ENCODE measurements at places on chromosomes 5 and 9.

DNA sequence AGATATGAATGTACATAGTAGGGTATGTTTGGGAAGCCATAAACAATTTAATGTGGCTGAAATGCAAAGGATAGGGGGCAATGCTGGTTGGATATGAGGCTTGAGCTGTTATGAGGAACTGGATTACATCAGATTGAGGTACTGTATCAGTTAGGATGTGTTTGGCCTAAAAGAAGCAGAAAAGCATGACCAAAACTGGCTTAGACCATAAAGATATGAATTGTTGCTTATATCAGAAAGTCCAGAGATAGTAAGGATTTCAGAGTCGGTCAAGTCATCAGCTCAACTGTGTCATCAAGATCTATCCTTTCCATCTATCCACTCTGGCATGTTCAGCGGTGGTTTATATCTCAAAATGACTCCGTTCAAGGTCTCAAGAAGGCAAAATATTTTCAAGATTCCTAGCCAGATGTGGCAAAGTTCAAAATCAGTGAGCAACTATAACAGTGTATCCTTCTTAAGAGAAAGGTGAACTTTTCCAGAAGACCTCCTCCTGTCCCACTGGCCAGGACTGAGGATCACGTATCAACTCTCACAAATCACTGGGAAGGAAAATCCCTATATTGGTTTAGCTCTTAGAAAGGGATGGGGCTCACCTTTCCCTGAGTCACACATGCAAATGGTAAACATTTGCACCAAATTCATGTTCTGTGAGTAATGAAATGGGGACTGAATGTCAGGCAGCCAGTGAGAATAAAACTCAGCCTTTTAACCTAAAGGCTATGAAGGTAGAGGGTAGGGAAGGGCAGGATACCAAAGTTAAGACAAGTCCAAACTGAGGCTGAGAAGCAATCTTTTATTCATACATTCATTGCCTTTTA, 257.8 kb downstream of the TRIM32 start:
- DNase-seq, result no peak

DNA sequence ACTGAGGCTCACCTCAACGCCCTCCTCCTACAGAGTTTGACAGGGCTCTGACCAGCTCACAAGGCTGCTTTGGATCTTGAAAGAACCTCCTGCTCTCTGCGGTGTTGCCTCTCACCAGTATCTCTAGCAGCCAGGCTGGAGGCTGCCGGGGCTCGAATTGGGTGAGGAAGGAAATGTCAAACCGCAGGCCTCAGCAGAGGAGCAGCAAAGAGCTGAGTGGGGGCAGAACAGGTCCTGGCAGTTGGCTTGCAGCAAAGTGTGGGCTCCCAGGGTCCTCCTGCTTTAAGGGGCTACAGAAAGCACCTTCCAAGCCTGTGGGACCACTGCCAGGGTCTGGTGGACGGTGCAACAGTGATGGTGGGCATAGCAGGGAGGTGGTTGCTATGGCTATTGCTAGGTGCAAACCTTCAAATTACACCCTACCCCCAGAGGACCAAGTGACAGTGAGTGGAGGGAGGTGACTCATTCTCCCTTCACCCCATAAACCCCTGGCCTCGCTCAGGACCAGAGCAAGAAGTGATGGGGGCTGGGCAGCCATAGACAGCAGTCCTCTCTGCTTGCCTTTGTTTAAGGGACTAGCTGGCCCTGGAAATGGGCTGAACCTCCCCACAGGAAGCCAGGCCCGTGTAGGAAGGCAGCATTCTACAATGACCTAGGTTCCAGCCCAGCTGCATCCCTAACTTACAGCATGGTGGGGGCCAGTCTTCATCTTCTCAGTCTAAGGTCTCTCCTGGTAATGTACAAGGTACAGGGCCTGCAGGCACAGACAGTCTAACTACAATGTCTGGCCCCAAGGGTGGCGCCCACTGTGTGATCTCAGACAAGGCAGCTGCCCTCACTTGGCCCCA, 18.7 kb downstream of the LCP2 start:
- no peak for DNase-seq

DNA sequence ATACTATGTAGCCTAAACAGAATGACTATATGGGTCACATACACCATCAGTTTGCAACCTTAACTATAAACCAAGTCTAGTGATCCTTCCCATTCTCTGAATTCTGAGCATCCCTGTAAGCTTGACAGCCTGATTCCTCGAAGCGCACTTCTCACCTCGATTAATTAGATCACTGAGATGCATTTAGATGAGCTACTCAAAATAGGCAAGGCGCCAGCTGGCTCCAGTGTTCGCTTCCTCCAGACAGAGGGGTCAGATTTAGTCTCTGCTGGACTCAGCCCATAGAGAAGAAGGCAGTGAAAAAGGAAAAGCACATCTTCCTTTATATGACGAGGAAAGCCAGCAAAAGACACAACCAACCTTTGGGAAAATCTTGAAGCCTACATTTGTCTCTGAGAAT, 371.5 kb downstream of the MLLT3 start:
- no peak for DNase-seq

- no peak for DNase-seq
These were observed 175.2 kb downstream of the GAPVD1 start for GRCh38 chr9:125436613-125437443.

GRCh38 chr9:92745881-92746280, 18.8 kb downstream of the BICD2 start:
- DNase-seq, result no peak

DNA sequence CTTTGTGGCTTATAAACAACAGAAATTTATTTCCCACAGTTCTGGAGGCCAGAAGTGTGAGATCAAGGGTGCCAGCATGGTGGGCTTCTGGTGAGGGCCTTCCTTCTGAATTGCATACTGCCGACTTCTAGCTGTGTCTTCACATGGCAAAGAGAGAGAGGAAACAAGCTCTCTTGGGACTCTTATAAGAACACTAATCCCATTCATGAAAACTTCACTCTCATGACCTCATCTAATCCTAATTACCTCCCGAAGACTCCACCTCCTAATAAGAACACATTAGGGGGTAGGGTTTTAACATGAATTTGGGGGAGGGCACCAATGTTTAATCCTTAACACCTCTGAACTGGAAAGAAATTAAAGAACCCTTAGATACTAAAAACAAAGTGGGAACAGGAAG, 75.9 kb upstream of the MINAR2 start:
- no peak for DNase-seq

GRCh38 chr5:158565017-158565789, 534.5 kb downstream of the EBF1 start:
- no peak for DNase-seq
